Stimulated activated naive CD8-positive, alpha-beta T cell treated with anti-CD3 and anti-CD28 coated beads, Interleukin-15, amount 100 ng/mL, for 72 hours (primary cell): ENCODE measurements at places on chromosomes 7 and 10.

- DNase-seq: no peak
These were observed 73.2 kb downstream of the NKX6-2 start for GRCh38 chr10:132712743-132713142.

DNA sequence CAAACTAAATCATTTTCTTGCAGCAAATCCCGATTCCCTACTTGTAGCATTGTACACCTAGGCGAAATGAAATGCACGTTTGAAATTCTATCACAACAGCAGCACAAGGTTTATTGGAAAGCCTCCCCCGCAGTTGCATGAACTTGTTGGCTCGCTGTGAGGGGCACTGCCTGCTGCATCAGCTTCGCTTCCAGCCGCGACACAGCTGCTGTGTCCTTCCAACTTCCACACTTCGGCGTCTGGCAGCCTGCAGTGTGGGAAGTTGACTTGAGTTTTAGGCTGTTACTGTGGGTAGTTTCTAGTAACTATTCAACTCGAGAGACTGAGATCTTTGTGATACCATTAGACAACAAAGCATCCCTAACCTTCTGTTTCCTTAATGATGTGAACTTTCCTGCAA is 315.8 kb upstream of the TPK1 start:
- DNase-seq: no peak

DNA sequence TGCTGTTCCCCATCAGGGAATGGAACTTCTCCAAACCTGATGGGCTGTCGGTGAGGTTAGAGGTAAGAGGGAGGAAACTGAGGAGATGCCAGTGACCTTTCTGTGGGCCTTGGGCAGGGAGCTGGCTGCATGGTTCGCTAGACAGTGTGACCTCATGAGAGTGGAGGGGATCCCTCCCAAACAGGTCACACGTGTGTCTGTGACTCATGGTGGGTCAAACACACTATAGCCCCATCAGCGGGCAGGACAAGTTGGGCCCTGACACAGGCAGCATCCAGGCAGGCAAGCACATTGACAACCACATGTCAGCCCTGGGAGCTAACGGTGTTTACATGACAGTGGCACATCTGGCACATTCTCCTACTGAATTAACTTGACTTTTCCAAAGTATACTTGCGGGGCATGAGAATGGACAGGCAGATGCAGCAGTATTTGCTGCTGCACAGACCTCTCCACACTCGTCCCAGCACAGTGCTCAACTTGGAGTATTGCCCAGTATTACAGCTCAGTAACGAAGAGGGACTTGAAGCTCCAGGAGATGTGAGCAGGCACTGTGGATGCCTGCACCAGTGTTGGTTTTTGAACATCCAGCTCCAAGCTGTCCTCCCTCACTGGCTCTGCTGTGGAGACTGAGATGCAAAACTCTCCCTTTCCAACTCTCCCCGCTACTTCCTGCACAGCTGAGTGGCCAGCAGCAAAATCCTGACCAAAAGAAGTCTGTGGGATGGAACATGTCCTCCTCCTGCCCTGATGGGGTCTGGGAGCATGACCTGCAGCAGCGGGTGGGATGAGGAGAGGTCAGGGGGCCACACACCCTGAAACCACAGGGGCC is 199.6 kb downstream of the WDR37 start:
- no peak for DNase-seq

DNA sequence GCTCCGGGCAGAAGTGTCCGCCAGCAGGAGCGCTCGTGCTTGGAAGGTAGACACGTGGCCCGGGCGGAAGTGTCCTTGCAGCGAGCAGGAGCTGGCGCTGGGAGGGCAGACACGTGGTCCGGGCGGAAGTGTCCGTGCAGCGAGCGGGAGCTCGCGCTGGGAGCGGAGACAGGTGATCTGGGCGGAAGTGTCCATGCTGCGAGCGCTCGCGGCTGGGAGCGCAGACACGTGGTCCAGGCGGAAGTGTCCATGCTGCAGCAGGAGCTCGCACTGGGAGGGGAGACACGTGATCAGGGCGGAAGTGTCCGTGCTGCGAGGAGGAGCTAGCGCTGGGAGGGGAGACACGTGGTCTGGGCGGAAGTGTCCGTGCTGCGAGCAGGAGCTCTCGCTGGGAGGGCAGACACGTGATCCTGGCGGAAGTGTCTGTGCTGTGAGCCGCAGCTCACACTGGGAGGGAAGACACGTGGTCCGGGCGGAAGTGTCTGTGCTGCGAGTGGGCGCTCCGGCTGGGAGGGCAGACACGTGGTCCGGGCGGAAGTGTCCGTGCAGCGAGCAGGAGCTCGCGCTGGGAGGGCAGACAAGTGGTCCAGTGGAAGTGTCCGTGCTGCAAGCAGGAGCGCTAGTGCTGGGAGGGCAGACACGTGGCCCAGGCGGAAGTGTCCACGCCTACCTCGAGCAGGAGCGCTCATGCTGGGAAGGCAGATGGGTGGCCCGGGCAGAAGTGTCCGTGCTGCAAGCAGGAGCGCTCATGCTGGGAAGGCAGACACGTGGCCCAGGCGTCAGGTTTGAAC is 41.1 kb upstream of the PRKAR1B start:
- no peak for DNase-seq

GRCh38 chr7:99928994-99929729 is at the start of gene GJC3:
Gene GJC3 (minus strand): TSS chr7:99929620. CDS start chr7:99929620, 0 bp downstream.
- peak; percentile 30 for DNase-seq

DNA sequence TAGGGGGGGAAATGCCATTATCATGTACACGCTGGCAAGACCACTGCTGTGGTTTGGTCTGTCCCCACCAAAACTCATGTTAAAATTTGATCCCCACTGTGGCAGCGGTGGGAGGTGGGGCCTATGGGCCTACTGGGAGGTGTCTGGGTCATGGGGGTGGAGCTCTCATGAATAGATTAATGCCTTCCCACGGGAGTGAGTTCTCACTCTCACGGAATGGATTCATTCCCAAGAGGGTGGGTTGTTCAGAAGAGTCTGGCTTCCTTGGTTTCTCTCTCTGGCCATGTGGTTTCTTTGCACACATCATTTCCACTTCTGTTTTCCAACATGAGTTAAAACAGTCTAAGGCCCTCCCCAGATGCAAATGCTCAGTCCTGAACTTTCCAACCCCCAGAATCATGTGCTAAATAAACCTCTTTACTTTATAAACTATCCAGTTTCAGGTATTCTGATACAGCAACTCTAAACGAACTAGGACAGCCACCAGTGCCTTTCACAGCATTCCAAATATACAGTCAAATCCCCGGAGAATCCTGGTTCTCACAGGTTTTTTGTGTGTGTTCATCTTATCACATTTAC is 44.3 kb downstream of the SMURF1 start:
- no peak for DNase-seq

- no peak for DNase-seq
These were observed 633.4 kb upstream of the COBL start for GRCh38 chr7:51949726-51950644.

GRCh38 chr10:101535949-101536348 is 52.1 kb downstream of the POLL start:
- no peak for DNase-seq

DNA sequence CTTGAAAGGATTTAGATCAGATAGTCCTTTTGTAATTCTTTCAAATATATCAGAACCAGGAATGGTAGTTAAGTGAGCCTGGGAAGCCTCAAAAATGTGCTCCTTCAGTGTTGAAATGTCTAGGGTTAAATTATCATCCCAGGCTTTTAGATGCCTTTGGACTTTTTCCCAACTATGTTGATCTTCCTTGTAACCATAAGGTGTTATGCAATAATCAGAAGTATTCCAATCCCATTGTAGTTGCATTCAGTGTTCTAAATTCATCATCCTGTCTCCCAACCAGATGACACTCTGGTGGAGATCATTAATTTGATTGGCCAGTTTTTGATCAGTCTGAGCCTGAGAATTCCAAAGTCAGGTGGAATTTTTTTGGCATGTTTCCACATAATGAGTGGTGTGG is 35.1 kb upstream of the AKR1C2 start:
- no peak for DNase-seq

DNA sequence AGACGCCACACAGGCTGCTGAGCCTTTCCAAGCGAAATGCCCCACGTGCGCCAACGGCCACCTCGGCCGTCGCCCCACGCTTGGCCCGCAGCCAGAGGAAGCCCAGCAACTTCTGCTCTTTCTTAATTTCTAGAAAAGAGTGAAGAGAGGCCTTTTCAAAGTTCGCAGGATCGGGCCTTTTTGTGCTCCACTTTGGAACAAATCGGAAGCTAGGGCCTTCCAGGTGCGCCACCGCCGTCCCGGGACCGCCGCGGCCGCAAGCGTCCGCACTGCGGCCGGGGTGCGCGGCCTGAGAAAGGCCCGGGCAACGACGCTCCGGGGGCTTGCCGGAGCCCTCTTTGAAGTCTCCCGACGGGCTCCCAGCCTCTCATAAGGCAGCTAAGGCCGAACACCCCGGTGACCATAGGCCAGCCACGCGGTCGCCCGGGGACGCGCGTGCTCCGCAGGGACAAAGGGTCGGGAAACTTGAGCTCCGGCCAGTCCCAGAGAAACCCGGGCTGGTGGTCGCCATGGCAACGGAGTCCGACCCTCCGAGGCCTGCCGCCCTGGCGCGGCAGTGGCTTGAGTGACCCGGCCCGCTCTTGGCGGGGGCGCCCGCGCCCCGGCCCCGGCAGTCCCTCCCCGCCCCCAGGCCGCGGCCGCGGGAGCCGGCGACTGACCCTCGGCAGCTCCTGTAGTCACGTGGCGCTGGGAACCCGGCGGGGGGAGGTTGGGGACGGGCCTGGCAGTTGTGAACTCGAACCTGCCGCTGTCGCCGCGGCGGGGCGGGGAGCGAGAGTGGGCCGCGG is at the start of gene REPIN1:
Gene REPIN1, plus strand, starts transcription at position 727 of the 788 bp plus-strand sequence. CDS start 890 bp downstream, outside the sequence.
- DNase-seq: peak; percentile 77

DNA sequence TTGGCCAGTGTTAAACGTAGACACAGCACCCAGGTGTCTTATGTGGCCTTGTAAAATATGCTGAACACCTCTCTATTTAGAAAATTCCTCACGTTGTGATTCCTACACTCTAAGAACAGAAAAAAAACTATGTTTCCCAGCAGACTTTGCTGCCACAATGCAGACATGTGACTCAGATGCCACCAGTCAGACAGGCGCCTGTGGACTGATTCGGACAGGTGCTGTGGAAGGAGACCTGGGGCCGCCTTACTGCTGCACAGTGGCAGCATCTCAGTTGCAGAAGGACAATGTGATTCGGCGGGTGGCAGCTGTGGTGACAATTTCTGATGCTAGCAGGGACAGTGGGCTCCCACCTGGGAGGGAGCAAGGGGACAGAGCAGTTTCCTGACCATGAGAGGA is 88.8 kb downstream of the C10orf90 start:
- no peak for DNase-seq

GRCh38 chr7:55108818-55109217 is 90.0 kb downstream of the EGFR start:
- no peak for DNase-seq

DNA sequence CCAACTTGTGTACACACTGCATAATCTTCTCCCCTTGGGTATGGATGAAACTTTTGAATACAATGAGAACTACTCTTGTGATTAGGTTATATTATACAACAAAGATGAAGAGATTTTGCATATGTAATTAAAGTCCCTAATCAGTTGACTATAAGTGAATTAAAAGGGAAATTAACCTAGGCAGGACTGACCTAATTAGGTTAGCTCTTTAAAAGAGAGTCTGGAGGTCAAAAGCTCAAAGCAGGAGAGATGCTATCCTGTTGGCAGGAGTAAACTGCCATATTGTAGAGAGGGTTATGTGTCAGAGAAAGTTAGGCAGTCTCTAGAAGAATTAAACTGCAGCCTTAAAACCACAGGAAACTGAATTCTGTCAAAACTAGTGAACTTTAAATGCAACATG is 29.4 kb downstream of the HGF start:
- DNase-seq: no peak

- no peak for DNase-seq
These were observed 13.4 kb downstream of the HNRNPF start for GRCh38 chr10:43395571-43396060.

GRCh38 chr7:141663081-141663849 is 38.7 kb downstream of the DENND11 start:
- DNase-seq: no peak

GRCh38 chr10:130497056-130498010 is 361.1 kb downstream of the GLRX3 start:
- DNase-seq: no peak

GRCh38 chr7:23016345-23017253 is 2.7 kb upstream of the HYCC1 start:
- no peak for DNase-seq

- no peak for DNase-seq
These were observed 115.0 kb downstream of the ADCY1 start for GRCh38 chr7:45689011-45689796.

GRCh38 chr7:1007901-1008300 is 24.9 kb downstream of the CYP2W1 start:
- no peak for DNase-seq

GRCh38 chr10:67851186-67851585 is 13.2 kb upstream of the DNAJC12 start:
- no peak for DNase-seq

DNA sequence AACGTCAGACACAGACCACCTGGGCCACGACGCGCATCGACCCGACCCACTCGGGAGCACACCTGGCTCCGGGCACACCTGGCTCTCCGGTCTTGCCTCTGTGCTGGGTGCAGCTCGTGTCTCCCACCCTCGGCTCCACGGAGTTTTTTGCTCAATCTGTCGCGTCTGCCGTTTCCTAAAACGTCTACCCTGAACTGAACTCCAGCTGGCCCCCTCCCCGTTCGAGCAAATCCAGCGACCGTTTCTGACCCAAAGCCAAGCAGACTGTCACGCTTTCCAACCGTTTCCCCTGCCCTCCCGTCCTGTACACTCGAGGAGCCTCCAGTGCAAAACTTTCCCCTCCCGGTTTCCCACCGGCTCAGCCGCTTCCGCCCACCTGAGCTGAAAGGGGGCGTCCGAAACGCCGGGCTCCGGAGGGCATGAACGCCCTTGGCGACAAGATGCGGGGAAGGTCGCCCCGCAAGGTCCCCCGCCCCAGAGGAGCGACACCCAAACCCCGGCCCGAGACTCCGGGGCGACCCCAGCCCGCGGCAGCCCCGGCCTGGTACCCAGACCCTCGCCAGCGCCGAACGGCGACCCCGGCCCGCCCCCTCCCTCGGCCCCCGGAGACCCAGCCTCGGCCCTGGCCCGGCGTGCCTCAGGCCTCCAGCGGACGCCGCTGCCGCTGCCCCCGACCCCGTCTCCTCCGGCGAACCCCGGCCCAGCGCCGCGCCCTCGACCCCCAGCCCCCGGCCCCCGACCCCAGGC is 557 bp downstream of the CYTH3 start:
- peak; percentile 19 for DNase-seq

- DNase-seq: no peak
These were observed 740.6 kb downstream of the LRMDA start for GRCh38 chr10:76172020-76172419.

- no peak for DNase-seq
These were observed 53.1 kb downstream of the PTEN start for GRCh38 chr10:87916515-87916914.

- DNase-seq: no peak
These were observed 30.4 kb downstream of the SUGCT start for GRCh38 chr7:40165216-40165615.

- no peak for DNase-seq
These were observed 8.5 kb downstream of the SP8 start for GRCh38 chr7:20778063-20778721.
